ENCODE measurements at places on chromosomes 11 and 22. TPM values are rescaled to one million over a fixed set of nuclear protein-coding genes. Genes with fewer than 3 reads are reported as not detected.

The SCGB1C1 gene
- total RNA-seq: not detected

The FOLR2 gene
- total RNA-seq: 19.4 TPM

- no peak for DNase-seq
Measured at GRCh38 chr11:129643031-129643721, 172.5 kb upstream of the TMEM45B start.

GRCh38 chr11:34616830-34617504, 3.9 kb upstream of the EHF start:
- DNase-seq: no peak

GRCh38 chr11:20161230-20161918, 1.1 kb upstream of the DBX1 start:
- DNase-seq: no peak

- no peak for DNase-seq
Measured at GRCh38 chr22:42052765-42053164, 17.8 kb downstream of the NAGA start.

- DNase-seq: no peak
Measured at GRCh38 chr11:119196833-119197483, 9.2 kb upstream of the CBL start.

- no peak for DNase-seq
Measured at GRCh38 chr11:33652930-33653329, 47.7 kb downstream of the C11orf91 start.
